Activated T-helper 1 cell treated with anti-CD3 and anti-CD28 coated beads, Interleukin-12 subunit alpha, Interleukin-12 subunit beta, Interleukin-2, Interleukin-4 antibody, amounts not matched to agents 30 ng/mL and 10 ng/mL and 1 ng/mL, durations not matched to agents 14 hours and 24 hours and 36 hours (primary cell): ENCODE measurements at places on chromosomes 2 and 18.

DNA sequence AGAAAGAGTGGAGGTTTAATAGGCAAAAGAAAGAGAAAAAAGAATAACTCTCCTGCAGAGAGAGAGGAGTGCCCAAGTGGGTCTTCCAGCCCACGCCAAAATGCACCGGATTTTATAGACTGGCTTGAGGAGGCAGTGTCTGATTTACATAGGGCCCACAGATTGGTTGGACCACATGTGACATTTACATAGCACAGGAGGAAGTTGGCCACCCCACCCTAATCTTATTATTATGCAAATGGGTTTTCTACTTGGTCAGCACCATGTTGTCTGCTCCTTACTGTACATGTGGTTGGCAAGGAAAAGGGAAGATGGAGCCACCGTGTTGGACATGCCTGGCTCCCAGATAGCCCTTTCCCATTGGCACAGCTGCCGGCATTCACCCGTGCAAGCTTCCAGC lies 56.8 kb downstream of the SP110 start:
- H3K36me3 ChIP-seq: peaks cover 21% of the 10 kb centered on the region
- no peak overlapping the region for H3K4me3 ChIP-seq
- no peak for DNase-seq
- no peak overlapping the region for H3K27ac ChIP-seq

DNA sequence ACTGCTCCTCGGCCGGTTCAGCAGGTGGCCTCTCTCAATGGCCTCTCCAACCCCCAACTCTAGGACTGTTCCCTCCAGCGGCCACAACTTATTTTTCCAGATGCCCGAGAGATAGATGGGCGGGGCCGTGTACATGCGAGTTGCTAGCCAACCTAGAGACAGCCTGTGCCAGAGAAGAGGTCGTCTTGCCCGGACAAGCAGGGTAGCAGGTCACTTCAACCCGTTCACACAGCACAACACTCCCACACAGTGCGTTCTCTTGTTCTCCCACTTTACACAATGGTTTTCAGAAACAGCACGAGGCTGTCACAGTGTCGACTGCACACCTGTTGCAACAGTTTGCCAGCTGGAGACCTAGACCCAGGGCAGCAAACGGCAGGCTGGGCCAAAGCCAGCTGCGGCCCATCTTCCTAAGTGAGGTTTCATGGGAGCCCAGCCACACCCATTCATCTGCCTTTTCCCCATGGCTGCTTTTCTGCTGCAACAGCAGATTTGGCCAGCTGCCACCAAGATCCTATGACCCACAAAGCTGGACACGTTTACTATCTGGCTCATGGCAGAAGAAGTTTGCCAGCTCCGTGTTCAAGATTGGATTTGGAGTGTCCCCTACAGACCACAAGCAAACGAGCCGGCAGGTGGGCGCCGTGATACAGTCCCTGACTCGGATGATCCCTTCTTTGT lies 7.3 kb upstream of the PRLH start:
- peaks cover 12% of the 10 kb centered on the region for H3K4me1 ChIP-seq
- H3K36me3 ChIP-seq: no peaks in the 10 kb centered on the region
- H3K27ac ChIP-seq: no peak overlapping the region
- no peak overlapping the region for H3K4me3 ChIP-seq
- no peak for DNase-seq

- H3K4me3 ChIP-seq: no peak overlapping the region
- no peaks in the 10 kb centered on the region for H3K27me3 ChIP-seq
- H3K27ac ChIP-seq: no peak overlapping the region
- DNase-seq: no peak
- no peaks in the 10 kb centered on the region for H3K36me3 ChIP-seq
- no peaks in the 10 kb centered on the region for H3K4me1 ChIP-seq
Observed at GRCh38 chr2:120620025-120620793, 115.5 kb upstream of the GLI2 start.

DNA sequence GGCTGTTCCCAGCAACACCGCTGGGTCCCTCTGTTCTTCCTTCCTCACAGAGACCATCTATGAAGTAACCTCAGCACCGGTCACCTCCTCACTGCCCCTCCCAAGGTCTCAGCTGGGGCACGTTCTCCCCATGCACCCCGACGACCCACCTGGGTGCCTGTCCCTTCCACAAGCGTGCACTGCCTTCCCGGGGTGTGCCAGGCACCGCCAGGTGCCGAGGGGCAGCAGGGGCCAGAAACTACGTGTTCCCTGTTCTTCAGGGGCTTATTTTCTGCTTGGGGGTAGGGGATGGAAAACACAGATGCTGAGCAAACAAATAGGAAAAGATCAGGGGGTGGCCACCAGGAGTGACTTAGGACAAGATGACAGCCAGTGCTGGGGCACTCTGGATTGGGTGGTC lies 30.4 kb upstream of the SEMA4C start:
- peaks cover 4% of the 10 kb centered on the region for H3K27me3 ChIP-seq
- H3K27ac ChIP-seq: no peak overlapping the region
- no peak for DNase-seq

DNA sequence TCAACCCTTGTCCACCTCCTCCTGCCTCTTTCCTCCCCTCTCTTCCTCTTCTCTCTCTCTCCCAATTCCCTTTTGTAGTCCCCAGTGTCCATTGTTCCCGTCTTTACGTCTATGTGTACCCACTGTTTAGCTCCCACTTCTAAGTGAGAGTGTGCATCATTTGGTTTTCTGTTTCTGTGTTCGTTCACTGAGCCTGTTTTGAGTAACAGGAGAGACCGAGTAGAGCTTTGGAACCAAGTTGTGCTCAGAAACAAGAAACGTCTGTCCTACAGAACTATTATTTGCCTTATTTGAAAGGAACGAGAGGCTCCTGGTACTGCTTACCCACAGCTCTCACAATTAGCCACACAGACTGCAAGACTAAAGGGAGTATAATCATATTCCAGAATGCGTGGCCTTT lies 50.1 kb upstream of the MAPRE2 start:
- no peaks in the 10 kb centered on the region for H3K36me3 ChIP-seq
- H3K4me3 ChIP-seq: no peak overlapping the region
- DNase-seq: no peak
- no peak overlapping the region for H3K27ac ChIP-seq
- peaks cover 8% of the 10 kb centered on the region for H3K27me3 ChIP-seq

- no peak overlapping the region for H3K27ac ChIP-seq
- H3K4me3 ChIP-seq: no peak overlapping the region
- H3K27me3 ChIP-seq: peaks cover 4% of the 10 kb centered on the region
- H3K4me1 ChIP-seq: peaks cover 10% of the 10 kb centered on the region
- H3K36me3 ChIP-seq: peaks cover 1% of the 10 kb centered on the region
Observed at GRCh38 chr2:25410370-25410769, 68.6 kb upstream of the DNMT3A start.

DNA sequence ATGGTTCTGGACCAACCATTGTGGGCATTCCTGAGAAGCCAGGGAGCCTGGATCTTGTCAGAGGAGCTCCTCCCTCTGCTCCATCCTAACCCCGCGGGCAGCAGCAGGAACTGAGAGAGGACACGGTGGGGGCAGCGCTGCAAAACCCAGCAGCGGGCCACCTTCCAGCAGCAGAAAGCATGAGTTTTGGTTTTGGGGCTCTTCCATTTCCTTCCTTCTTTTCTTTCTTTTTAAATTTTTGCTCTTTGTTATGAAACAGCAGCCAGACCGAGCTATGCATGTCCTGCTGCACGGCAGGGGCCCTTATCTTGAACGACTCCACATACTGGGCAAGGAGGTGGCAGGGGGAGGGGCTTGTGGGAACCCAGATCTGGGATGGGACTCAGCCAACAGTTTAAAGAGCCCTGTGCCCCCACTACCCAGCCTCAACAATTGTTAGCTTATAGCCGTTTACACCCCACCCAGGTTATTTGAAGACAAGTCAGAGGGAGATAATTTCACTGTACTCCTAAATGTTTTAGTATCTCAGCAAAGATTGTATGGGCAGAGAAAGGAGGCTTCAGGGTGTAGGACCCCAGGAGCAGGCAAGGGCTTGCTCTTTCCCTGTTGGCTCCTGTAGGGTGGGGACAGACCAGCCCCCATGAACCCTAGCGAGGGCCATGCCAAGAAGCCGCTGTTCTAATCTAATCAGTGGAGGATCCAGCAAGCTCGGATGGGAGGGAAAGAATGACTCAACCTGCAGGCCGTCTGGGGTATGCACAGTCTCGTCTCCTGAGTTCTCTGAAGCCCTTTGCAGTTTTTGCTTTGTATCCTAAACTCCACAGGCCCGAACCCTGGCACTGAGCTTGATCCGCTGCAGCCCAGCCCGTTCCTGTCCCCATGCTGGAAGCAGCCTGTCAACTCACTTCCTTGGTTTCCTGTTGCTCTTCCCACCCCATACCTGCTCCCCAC lies 75.3 kb downstream of the LRRFIP1 start:
- no peaks in the 10 kb centered on the region for H3K27me3 ChIP-seq
- peak overlapping the region; percentile 96 for H3K27ac ChIP-seq
- H3K36me3 ChIP-seq: peaks cover 25% of the 10 kb centered on the region
- H3K4me3 ChIP-seq: peak overlapping the region; percentile 78

- DNase-seq: no peak
- H3K36me3 ChIP-seq: no peaks in the 10 kb centered on the region
- H3K27ac ChIP-seq: no peak overlapping the region
- H3K27me3 ChIP-seq: peaks cover 4% of the 10 kb centered on the region
- H3K4me3 ChIP-seq: no peak overlapping the region
Observed at GRCh38 chr2:215868846-215869543, 144.4 kb downstream of the MREG start.

GRCh38 chr2:195961873-195962272 lies 106.8 kb downstream of the DNAH7 start:
- no peaks in the 10 kb centered on the region for H3K36me3 ChIP-seq
- no peak overlapping the region for H3K4me3 ChIP-seq
- H3K4me1 ChIP-seq: no peaks in the 10 kb centered on the region

DNA sequence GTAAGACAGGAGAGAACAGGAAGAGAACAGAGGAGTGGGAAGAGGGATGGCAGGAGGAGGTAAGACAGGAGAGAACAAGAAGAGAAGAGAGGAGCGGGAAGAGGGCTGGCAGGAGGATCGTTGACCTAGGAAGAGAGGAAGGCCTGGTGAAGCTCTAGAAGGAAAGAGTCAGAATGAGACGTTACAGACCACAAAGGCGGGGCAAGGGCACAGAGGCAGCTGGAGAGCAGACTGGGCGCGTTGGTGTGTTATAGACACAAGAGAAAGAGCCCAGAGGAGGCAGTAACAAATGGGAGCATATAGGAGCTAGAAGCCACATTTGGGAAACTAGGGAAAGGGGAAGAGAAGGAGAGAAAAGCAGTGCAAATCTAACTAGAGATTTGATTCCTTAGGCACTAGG lies 26.6 kb downstream of the PTRHD1 start:
- no peak overlapping the region for H3K27ac ChIP-seq
- peaks cover 15% of the 10 kb centered on the region for H3K36me3 ChIP-seq
- no peaks in the 10 kb centered on the region for H3K27me3 ChIP-seq
- H3K4me1 ChIP-seq: peaks cover 10% of the 10 kb centered on the region

GRCh38 chr18:49721981-49722380 lies 91.4 kb downstream of the ACAA2 start:
- peaks cover 32% of the 10 kb centered on the region for H3K27me3 ChIP-seq
- peaks cover 16% of the 10 kb centered on the region for H3K4me1 ChIP-seq
- no peak for DNase-seq
- H3K4me3 ChIP-seq: no peak overlapping the region
- no peaks in the 10 kb centered on the region for H3K36me3 ChIP-seq

DNA sequence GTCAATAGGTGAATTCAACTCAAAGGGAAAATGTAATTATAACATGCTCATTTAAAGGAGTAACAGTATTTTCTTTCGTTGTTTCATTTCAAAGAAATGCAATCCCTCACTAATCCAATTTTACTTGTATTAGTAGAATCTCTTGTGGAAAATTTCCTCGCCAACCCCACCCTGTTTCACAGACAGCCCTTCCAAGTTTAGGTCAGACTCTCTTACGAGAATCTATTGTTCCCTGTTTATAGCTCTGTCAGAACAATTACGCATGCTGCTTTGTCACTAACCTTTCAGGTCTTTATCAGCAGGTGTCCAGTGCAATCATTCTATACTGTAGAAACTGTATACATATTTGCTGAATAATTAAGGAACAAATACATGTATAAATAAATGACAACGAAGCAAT lies 657.8 kb upstream of the LINC00305 start:
- no peaks in the 10 kb centered on the region for H3K4me1 ChIP-seq
- no peaks in the 10 kb centered on the region for H3K36me3 ChIP-seq
- no peaks in the 10 kb centered on the region for H3K27me3 ChIP-seq

DNA sequence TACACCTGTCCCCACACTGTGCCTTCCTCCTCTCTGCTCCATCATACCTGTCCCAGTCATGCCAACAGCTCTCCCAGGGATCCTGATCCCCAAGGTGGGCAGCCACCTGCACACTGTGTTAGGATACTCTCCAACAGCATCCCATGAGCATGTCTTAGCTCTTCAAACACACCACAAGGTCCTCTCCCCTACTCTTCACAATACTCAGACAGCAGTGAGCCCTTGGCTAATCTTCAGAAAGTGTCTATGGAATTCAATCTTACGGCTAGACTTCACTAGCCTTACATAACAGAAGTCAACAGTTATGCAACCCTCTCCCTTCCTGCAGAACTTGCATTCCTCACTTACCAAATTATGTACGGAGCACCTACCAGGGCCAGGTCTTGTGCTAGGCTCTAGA lies 79.9 kb downstream of the MYO5B start:
- H3K27me3 ChIP-seq: peaks cover 22% of the 10 kb centered on the region
- no peak overlapping the region for H3K27ac ChIP-seq
- H3K36me3 ChIP-seq: no peaks in the 10 kb centered on the region
- no peak overlapping the region for H3K4me3 ChIP-seq
- H3K4me1 ChIP-seq: no peaks in the 10 kb centered on the region

- DNase-seq: no peak
- H3K36me3 ChIP-seq: no peaks in the 10 kb centered on the region
- H3K27me3 ChIP-seq: no peaks in the 10 kb centered on the region
- H3K27ac ChIP-seq: no peak overlapping the region
Observed at GRCh38 chr2:50955081-50955480, 76.9 kb downstream of the NRXN1 start.

GRCh38 chr18:59697236-59697932 lies at the start of gene CCBE1:
CCBE1 (minus strand) TSS chr18:59697423.
- peak within 1 kb of the TSS; percentile 23 for H3K4me3 ChIP-seq
- DNase-seq: peak; percentile 22
- H3K27me3 ChIP-seq: peaks cover 65% of the 10 kb centered on the region
- no peak within 1 kb of the TSS for H3K27ac ChIP-seq
- H3K4me1 ChIP-seq: peaks cover 5% of the 10 kb centered on the region
- H3K36me3 ChIP-seq: no peaks in the 10 kb centered on the region

GRCh38 chr2:25794544-25795276 lies 83.6 kb downstream of the ASXL2 start:
- H3K4me3 ChIP-seq: peak overlapping the region; percentile 87
- H3K4me1 ChIP-seq: peaks cover 67% of the 10 kb centered on the region
- no peak for DNase-seq

GRCh38 chr18:56330366-56331110 lies 307.9 kb downstream of the TXNL1 start:
- no peak overlapping the region for H3K4me3 ChIP-seq
- H3K36me3 ChIP-seq: no peaks in the 10 kb centered on the region
- H3K27ac ChIP-seq: no peak overlapping the region
- H3K4me1 ChIP-seq: no peaks in the 10 kb centered on the region
- no peaks in the 10 kb centered on the region for H3K27me3 ChIP-seq
- no peak for DNase-seq
